Spleen (tissue), 13 donors: ENCODE measurements at places on chromosomes 2 and 18. TPM values are rescaled to one million over a fixed set of nuclear protein-coding genes. Genes with fewer than 3 reads are reported as not detected.

- no peaks in the 10 kb centered on the region for H3K36me3 ChIP-seq
- H3K27ac ChIP-seq = no peak overlapping the region
- H3K4me1 ChIP-seq = no peaks in the 10 kb centered on the region
- DNase-seq = no peak
- H3K27me3 ChIP-seq = no peaks in the 10 kb centered on the region
- H3K4me3 ChIP-seq = no peak overlapping the region
Measured at GRCh38 chr2:22536133-22536532, 848.8 kb upstream of the KLHL29 start.

Gene GPBAR1
- polyA plus RNA-seq = 1.4 TPM

- H3K4me3 ChIP-seq = no peak overlapping the region
- H3K27ac ChIP-seq = no peak overlapping the region
- no peak for DNase-seq
- H3K4me1 ChIP-seq = no peaks in the 10 kb centered on the region
Measured at GRCh38 chr18:45606007-45606406, 9.3 kb upstream of the SLC14A2 start.

Gene RBM44
- polyA plus RNA-seq = 0.30 TPM

Gene STEAP3
- polyA plus RNA-seq = 1.0 TPM

DNA sequence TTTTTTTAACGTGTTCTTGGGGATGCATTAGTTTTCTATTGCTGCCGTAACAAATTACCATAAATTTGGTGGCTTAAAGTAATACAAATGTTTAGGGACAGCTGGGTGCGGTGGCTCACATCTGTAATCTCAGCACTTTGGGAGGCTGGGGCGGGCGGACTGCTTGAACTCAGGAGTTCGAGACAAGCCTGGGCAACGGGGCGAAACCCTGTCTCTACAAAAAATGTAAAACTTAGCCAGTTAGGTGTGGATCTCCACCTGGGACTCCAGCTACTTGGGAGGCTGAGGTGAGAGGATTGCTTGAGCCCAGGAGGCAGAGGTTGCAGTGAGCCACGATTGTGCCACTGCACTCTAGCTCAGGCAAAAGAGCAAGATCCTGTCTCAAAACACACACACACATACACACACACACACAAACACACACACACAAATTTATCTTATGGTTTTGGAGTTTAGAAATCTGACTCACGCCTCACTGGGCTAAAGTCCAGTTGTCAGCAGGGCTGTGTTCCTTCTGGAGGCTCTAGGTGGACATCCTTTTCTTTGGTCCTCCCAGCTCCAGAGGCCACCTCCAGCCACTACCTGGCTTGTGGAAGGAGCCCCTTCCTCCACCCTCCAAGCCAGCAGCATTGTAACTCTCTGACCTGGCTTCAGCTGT lies 76.1 kb downstream of the SEPTIN10 start:
- no peak overlapping the region for H3K27ac ChIP-seq
- H3K4me1 ChIP-seq = no peaks in the 10 kb centered on the region
- no peaks in the 10 kb centered on the region for H3K36me3 ChIP-seq
- no peak overlapping the region for H3K4me3 ChIP-seq

- no peaks in the 10 kb centered on the region for H3K27me3 ChIP-seq
- DNase-seq = no peak
- H3K4me3 ChIP-seq = no peak overlapping the region
- no peak overlapping the region for H3K27ac ChIP-seq
- no peaks in the 10 kb centered on the region for H3K36me3 ChIP-seq
Measured at GRCh38 chr2:138767101-138767500, 13.1 kb downstream of the NXPH2 start.

DNA sequence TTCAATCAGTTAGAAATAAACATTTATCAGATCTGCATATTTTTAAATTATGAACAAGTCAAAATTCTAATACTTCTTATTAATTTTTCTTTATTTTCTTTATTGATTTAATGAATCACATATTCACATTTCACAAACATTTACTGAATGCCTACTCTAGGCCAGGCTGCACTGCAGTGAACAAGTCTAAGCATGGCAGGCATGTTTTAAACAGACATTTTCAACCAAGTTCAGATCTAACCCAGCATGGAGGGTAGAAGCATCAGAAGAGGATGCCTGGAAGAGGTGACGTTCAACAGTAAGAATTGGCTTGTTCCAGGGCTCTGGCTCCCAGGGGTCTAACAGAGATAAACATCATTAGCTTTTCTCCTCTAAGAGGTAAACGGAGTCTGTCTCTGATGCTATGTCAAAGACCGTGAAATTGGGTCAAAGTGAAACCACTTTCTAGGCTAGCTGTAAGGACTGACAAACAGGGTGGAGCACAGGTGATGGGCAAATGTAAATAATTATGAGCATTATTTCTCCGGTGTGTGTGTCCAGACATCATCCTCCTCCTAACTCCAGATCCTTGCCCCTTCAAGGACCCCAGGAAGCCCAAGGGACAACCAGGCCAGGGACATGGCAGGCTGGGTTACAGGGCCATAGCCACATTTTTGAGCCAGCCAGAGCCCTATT lies 50.6 kb downstream of the UNC50 start:
- H3K36me3 ChIP-seq = no peaks in the 10 kb centered on the region
- peaks cover 32% of the 10 kb centered on the region for H3K4me1 ChIP-seq
- H3K27ac ChIP-seq = peak overlapping the region; percentile 53
- DNase-seq = no peak
- H3K4me3 ChIP-seq = no peak overlapping the region
- no peaks in the 10 kb centered on the region for H3K27me3 ChIP-seq

Gene ACVR1
- 2.6 TPM for polyA plus RNA-seq

DNA sequence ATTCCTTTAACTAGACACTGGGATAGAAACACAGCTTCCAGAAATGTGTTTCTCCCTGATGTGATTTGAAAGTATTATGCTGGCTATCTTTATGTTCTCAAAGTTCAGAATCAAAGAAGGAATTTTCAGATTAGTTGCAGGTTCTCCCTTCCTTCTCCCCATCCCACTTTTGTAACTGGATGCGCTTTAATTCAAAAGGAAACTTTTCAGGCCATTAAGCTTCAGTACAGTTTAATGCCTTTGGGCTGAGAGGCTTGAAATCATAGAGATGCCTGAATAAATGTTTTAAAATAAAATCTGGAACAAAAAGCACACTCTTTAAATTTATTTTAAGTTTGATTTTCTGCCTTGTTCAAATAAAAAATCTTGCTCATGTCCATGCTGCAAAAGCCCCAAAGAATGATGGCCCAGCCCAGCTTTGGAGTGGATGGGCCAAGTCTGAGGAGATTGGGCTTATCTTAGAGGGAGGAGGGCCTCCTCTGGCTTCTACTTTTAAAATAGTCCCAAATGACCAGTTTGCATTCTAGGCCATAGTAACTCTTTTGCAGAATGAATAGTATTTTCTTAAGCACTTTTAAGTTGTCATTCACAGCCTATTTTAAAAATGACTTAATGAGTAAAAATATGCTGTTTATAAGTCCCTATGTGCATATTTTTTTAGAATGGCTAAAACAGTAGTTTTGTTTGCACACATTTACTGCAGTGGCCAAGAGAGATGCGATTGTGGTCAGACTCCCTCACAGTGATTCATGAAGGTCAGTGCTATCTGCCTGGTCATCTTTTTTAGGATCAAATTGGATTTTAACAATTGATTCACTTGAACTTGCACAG lies 129.2 kb downstream of the MTX2 start:
- no peak for DNase-seq
- no peak overlapping the region for H3K27ac ChIP-seq
- no peaks in the 10 kb centered on the region for H3K4me1 ChIP-seq
- no peaks in the 10 kb centered on the region for H3K36me3 ChIP-seq
- H3K4me3 ChIP-seq = no peak overlapping the region

GRCh38 chr2:134008837-134009236 lies 245.0 kb upstream of the MGAT5 start:
- H3K27ac ChIP-seq = no peak overlapping the region
- H3K4me1 ChIP-seq = no peaks in the 10 kb centered on the region
- H3K4me3 ChIP-seq = no peak overlapping the region
- H3K27me3 ChIP-seq = no peaks in the 10 kb centered on the region
- no peaks in the 10 kb centered on the region for H3K36me3 ChIP-seq
- DNase-seq = no peak

- DNase-seq = no peak
- H3K27ac ChIP-seq = no peak overlapping the region
- H3K27me3 ChIP-seq = peaks cover 34% of the 10 kb centered on the region
- no peaks in the 10 kb centered on the region for H3K4me1 ChIP-seq
- H3K4me3 ChIP-seq = no peak overlapping the region
- H3K36me3 ChIP-seq = no peaks in the 10 kb centered on the region
Measured at GRCh38 chr18:47206945-47207637, 30.9 kb upstream of the IER3IP1 start.

- no peak overlapping the region for H3K27ac ChIP-seq
- no peak for DNase-seq
- no peak overlapping the region for H3K4me3 ChIP-seq
- peaks cover 33% of the 10 kb centered on the region for H3K27me3 ChIP-seq
- no peaks in the 10 kb centered on the region for H3K4me1 ChIP-seq
Measured at GRCh38 chr18:24413148-24413547, 13.3 kb upstream of the IMPACT start.

Gene BOLL
- polyA plus RNA-seq = not detected

Gene AMER3
- not detected for polyA plus RNA-seq

GRCh38 chr18:45837283-45838070 lies 12.0 kb downstream of the SIGLEC15 start:
- no peaks in the 10 kb centered on the region for H3K36me3 ChIP-seq
- DNase-seq = peak; percentile 89
- H3K4me3 ChIP-seq = peak overlapping the region; percentile 33

- peaks cover 56% of the 10 kb centered on the region for H3K27me3 ChIP-seq
- peak; percentile 69 for DNase-seq
- H3K4me3 ChIP-seq = peak overlapping the region; percentile 51
- peaks cover 50% of the 10 kb centered on the region for H3K4me1 ChIP-seq
Measured at GRCh38 chr2:1743396-1744150, 742 bp downstream of the PXDN start.

- no peak overlapping the region for H3K4me3 ChIP-seq
- no peak overlapping the region for H3K27ac ChIP-seq
- H3K36me3 ChIP-seq = no peaks in the 10 kb centered on the region
- DNase-seq = peak; percentile 66
- peaks cover 82% of the 10 kb centered on the region for H3K4me1 ChIP-seq
- H3K27me3 ChIP-seq = no peaks in the 10 kb centered on the region
Measured at GRCh38 chr2:127098711-127099110, 8.2 kb downstream of the BIN1 start.

DNA sequence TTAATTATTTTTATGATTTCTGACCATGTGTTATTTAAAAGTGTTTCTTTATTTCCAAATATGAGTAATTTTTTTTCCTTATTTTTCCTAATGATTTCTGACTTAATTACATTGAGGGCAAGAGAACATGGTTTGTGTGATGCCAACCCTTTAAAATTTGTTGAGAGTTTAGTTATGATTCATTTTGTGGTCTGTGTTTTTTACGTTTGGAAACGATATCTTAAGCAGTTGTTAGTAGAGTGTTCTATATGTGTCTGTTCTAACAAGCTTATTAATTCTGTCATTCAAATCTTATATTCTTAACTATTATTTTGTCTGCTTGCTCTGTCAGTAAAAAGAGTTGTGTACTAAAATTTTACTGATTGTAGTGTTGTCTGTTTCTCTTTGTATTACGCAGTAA lies 15.0 kb downstream of the NAB1 start:
- no peak overlapping the region for H3K4me3 ChIP-seq
- no peak overlapping the region for H3K27ac ChIP-seq
- no peak for DNase-seq
- no peaks in the 10 kb centered on the region for H3K27me3 ChIP-seq
- H3K36me3 ChIP-seq = peaks cover 24% of the 10 kb centered on the region

- H3K36me3 ChIP-seq = no peaks in the 10 kb centered on the region
- H3K4me1 ChIP-seq = no peaks in the 10 kb centered on the region
- no peak within 1 kb of the TSS for H3K27ac ChIP-seq
- no peak within 1 kb of the TSS for H3K4me3 ChIP-seq
Measured at GRCh38 chr2:102473020-102473419, at the start of gene SLC9A4. TSS of gene SLC9A4 (plus strand) at chr2:102473226. CDS start at chr2:102473760, 534 bp downstream.

Gene SULT1C4
- polyA plus RNA-seq = 0.30 TPM

GRCh38 chr2:65835975-65836549 lies 403.7 kb upstream of the SPRED2 start:
- no peak overlapping the region for H3K27ac ChIP-seq
- no peaks in the 10 kb centered on the region for H3K36me3 ChIP-seq
- no peaks in the 10 kb centered on the region for H3K4me1 ChIP-seq
- no peak overlapping the region for H3K4me3 ChIP-seq
- DNase-seq = no peak

DNA sequence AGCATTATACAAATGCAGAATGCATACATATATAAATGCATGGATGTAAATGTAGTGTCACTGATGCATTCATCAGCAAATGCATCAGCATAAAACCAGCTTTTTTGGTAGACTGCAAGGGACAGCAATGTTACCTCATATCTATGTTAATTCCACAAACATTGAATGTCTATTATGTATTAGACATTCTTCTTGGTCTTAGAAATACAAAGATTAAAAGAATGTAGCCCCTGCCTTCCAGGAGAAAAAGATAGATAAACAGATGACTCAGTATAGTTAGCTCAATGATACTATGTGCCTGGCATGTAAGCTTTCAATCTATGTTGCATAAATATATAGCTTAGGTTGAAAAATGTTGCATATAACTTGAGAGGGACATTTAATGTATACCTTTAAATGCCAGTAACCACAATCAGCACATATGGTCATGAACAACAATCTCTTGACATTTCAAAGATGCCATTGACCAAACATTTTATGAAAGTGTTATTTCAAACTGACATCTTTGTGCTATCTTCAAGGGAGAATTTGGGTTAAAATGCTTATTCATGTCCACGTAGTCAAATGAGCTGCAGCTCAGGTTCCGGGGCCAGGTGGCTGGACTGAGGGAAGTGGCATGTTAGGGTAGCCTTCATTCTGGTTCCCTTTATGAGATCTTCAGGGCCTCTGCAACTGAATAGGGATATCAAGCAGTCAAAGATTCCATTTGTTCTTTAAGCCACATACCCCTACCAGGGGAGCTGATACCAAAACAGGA lies 45.2 kb upstream of the GCG start:
- no peak overlapping the region for H3K4me3 ChIP-seq
- DNase-seq = no peak
- no peaks in the 10 kb centered on the region for H3K4me1 ChIP-seq
- no peaks in the 10 kb centered on the region for H3K27me3 ChIP-seq
- H3K36me3 ChIP-seq = no peaks in the 10 kb centered on the region
- H3K27ac ChIP-seq = no peak overlapping the region

Gene CRYBA2
- not detected for polyA plus RNA-seq
